NCI-H1694 treated with DMSO at 0.1 percent for 48 hours (cell line): ENCODE measurements at places on chromosomes 3 and 15.

- DNase-seq = peak; percentile 95
Observed at GRCh38 chr15:89326316-89326715, 8.3 kb downstream of the POLG start.

DNA sequence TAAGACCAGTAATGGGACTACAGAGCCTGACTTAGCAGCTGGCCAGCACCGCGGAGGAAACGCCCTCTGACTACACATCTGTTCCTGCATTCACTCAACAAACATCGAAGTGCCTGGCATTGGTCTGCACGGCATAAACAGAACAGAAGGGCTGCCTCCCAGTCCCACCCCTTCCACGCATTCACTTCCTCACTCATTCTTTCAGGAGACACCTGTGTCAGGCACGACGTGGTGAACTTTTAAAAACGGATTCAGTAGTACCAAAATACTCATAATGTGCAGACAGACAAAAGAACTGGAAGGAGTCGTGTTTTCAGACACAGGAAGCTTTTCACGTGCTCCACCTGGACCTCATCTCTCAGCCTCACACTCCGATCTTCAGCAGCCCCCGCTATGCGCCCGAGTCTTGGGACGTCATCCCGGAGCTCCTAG, 123.3 kb downstream of the XXYLT1 start:
- DNase-seq = no peak

DNA sequence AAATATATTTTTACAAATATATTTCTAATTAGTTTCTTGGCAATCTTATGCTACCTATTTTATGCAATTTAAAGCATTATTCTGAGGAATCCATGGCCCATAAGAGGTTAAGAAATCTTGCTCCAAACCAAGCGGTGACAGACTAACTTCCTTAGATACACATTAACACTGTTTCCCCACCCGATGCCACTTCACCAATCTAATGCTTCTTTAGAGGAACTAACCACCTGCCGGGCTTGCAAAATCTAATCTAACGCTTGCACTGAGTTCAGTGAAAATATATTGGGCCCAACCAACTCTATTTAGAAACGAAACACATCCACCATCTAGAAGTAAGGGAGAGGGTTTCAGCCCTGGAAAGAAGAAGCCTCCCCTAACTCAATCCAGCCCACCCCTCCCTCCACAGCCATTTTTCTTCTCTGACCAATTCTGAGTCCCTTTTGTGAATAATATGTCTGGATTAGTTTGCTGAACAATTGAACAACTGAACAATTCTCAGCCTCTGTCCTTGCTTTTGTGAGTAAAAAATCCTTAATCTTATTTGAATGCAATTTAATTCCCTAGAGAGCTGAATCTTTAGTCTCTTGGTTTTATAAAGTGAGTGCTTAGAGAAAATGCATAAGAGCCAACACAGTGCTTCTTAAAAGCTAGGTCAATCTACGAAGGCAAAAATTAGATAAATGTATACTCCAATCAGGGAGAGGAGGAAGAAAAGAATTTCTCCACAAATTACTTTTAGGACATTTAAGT, 150.4 kb upstream of the ADAMTS9 start:
- DNase-seq = no peak

DNA sequence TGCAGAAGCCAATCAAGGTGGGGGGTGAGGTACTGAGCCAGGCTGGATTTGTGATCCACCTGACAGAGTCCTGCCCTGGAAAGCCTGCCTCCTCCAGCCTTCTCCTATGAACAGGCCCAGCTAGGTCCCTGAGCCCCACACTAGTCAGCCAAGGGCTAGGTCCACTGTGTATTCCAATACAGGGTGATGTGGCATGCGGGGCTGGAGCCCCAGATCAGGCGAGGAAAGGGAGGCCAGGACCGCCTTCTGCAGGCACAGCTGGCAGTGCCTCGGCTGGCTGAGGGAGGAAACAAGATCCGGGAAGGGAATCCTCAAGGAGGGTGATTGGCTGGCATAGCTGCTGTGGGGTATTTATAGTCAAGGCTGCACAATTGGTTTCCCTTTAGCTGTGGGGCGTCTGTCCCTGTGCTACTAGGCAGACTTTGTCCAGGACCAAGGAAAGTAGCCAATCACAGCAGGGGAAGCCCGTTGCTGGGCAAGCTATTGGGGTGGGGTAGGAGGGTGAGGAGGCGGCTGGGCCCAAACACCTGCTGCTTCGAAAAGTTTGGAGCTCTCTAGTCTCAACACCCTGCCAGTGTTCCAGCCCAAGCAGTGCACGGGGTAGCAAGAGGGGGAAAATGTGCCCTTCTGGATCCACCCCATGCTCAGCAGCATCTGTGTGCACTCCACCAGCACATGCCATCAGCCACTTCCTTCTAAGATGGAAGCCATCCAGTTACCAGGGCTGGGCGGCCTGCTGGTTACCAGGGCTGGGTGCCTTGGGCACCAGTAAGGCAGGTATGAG, 5.9 kb downstream of the KY start:
- no peak for DNase-seq

- DNase-seq = no peak
Observed at GRCh38 chr3:157335233-157336076, 101.2 kb upstream of the PTX3 start.

DNA sequence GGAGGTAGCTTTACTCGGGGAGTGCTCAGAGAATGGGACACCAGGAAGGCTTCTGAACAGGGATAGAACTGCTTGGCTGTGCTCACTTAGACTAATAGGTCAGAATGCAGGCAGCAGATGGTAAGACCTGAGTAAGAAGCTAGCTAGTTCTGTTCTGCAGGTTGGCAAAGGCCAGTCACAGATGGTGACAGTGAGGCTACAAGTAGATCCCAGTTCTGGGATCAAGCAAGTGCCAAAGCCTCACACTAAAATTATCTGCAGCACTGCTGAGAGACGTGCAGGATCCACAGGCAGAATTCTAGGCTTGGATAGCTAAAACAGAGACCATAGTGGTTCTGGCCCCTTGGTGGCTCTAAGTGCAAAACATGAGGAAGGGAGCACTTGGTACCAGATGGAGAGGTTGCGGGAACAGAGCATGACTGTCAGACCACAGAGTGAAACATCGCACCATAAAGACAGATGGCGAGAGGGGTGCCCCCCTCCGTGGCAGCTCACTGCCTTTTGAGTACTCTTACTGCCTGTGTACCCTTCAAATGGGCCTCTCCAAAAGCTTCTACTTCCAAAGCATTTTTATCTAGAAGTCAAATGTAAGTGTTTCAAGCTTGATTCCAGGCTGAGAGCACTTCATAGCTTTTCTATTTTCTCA, 3.6 kb upstream of the GLCE start:
- DNase-seq = peak; percentile 99

GRCh38 chr15:61038910-61039309, 190.2 kb downstream of the RORA start:
- DNase-seq = no peak

DNA sequence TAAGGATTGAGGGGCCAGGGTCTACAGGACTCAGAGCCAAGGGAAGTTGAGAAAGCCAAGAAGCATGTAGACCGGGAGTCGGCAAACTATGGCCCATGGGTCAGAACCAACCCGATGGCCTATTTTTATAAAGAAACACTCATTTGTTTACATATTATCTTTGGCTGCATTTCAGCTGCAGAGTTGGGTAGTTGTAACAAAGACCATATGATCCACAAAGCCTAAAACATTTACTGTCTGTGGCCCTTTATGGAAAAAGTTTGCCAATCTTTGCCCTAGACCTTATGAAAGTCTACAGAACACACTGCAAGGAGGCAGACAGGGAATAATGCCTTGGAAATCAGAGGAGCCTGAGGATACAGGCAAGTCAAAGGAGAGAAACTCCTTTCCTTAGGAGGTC, 63.2 kb upstream of the MNS1 start:
- DNase-seq = no peak

- no peak for DNase-seq
Observed at GRCh38 chr3:71428841-71429596, 154.5 kb downstream of the FOXP1 start.

DNA sequence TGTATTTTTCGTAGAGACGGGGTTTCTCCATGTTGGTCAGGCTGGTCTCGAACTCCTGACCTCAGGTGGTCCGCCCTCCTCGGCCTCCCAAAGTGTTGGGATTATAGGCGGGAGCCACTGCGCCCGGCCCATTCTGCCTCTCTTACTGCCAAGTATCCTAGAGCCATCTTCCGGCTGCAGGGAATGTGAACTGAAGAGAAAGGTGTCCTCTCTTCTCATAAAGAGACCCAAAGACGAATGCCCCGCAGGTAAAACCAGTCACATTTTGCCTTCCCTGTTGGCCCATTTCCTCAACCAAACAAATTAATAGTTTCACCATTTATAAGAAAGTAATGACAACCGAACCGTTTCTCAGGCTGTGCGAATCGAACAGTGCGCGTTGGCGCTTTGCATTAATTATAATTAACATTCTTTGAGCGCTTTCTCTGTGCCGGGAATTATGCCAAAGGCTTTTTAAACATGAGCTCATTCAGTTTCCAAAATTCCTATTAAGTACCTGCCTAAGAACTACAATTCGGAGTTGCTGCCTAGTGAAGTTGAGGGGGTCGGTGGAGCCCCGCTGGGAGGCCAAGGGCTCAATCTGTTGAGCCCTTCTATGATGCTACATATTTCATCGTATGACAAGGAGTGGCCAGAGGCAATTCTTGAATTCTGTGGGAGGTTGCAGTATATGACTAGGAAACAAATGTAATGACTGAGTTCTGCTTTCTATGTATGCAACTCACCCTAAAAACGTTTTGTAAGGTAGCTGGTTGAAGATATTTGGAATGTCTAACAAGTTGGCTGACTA, 819 bp upstream of the RPL24 start:
- no peak for DNase-seq

GRCh38 chr3:52183786-52184445, 14.0 kb upstream of the ALAS1 start:
- DNase-seq = no peak

GRCh38 chr15:25850154-25851111, 12.7 kb downstream of the ATP10A start:
- DNase-seq = no peak

GRCh38 chr3:43620831-43621655, 768 bp downstream of the ANO10 start:
- DNase-seq = no peak

DNA sequence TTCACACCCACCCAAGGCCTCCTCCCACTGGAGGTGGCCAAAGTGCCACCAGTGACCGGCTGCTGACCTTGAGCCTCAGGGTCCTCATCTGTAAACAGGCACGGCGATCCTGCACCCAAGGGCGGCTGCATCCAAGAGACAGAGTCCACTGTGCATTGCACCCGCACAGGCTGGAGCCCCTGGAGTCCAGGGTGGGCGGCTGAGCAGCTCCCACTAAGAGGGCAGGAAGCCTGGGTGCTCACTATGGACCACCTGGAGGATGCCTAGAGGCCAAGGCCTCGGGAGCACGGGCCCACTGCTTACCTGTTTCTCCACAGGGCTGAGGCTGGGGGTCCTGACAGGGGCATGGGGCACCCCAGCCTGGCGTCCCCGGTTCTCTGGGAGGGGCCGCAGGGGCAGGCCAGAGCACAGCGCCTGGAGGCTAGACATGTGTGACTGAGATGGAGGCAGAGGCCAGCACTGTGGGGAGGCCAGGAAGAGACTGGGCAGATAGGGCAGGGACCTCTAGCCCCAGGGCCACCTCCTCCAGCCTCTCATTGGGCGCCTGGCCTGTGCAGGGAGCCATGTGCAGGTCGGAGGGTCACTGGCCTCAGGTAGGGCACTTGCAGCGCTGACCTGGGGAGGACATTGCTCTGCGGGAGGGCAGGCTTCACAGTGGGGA, at the start of gene UROC1:
UROC1 (minus strand) TSS at position 483 of the 661 bp plus-strand sequence; CDS start at position 429, 54 bp downstream.
- DNase-seq = no peak

GRCh38 chr15:99562238-99562637, 3.5 kb upstream of the MEF2A start:
- DNase-seq = no peak

DNA sequence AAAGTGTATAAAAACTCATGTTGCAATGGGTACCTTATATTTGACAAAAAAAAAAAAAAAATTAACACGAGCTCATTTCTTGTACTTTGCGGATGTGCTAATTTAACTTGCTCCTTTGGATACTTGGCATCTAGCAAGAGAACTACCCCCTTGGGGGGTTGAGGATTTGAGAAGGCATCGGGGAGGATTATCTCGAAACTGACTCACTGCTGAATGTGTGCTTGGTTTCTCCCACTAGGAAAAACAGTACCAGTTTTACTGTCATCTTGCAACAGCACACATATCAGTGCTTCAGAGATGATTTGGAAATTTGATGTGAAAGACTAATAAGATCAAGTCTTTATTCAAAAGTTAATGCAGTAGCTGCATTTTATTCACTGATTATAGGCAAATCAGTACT, 891 bp downstream of the EXOG start:
- DNase-seq = no peak

DNA sequence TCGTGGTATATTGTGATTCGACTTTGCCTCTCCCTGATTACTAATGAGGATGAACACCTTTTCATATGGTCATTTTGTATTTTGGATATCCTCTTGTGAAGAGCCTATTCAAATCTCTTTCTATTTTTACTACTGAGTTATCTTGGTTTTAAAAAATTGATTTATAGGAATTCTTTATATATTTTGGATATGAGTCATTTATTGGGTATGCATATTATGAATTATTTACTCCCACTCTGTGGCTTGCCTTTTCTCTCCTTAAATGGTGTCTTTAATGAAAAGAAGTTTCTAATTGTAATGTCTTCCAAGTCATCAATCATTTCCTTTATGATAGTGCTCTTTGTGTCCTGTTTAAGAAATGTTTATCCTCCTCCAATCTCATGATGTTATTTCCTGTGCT, 191.5 kb upstream of the DPH6 start:
- no peak for DNase-seq

DNA sequence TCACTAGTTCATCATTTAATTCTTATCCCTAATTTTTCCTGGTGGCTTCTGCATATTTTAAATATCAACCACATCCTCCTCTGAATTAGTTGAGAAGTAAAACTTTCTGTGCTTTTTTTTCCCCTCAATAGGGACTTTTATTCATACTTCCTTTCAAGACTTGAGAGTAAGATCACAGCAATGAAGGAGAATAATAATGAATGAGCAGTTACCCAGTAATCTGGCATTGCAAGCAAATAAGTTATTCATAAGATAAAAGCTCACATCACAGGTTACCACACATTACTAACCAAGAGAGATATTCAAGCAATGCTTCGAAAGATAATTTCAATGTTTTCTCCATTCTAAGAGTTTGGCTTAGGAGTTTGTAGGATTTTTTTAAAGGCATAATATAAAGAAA, 50.3 kb downstream of the BTLA start:
- DNase-seq = no peak

- DNase-seq = peak; percentile 64
Observed at GRCh38 chr15:74156678-74157411, 16.7 kb upstream of the ISLR start.

GRCh38 chr3:50323614-50324199, 1.2 kb upstream of the HYAL2 start:
- no peak for DNase-seq

GRCh38 chr15:31439328-31439727, 112.7 kb downstream of the KLF13 start:
- DNase-seq = no peak

DNA sequence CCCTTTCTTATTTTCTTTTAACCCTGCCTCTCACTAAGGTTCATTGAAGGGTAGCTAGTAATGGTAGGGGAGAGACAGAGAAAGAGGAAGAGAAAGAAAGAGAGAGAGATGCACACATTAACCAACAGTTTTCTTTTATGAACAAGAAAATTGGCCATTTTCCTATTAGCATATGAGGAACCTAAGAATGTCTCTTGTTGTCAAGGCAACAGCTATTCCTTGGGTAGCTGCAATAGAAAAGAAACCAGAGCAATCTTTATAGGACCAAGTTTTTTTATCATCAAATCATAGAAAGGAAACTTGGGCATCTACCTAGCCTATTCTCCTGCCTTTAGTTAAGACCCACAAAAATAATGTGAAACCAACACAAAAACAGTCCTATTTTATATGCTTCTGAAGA, 15.0 kb upstream of the CCDC39 start:
- DNase-seq = no peak
